ENCODE measurements at places on chromosomes 1 and 21. TPM values are rescaled to one million over a fixed set of nuclear protein-coding genes. Genes with fewer than 3 reads are reported as not detected.

GRCh38 chr1:54204199-54204598, 4.2 kb downstream of the MRPL37 start:
- DNase-seq = no peak

- no peak for DNase-seq
Measured at GRCh38 chr21:38429011-38429410, 69.3 kb downstream of the ERG start.

- no peak for DNase-seq
Measured at GRCh38 chr1:55346586-55346985, 131.4 kb upstream of the USP24 start.

Gene LCE1D
- total RNA-seq = not detected

All from activated naive CD4-positive, alpha-beta T cell treated with anti-CD3 and anti-CD28 coated beads for 36 hours (primary cell).